Activated CD4-positive, alpha-beta memory T cell treated with anti-CD3 and anti-CD28 coated beads for 36 hours (primary cell): ENCODE measurements at places on chromosomes 6 and 20.

DNA sequence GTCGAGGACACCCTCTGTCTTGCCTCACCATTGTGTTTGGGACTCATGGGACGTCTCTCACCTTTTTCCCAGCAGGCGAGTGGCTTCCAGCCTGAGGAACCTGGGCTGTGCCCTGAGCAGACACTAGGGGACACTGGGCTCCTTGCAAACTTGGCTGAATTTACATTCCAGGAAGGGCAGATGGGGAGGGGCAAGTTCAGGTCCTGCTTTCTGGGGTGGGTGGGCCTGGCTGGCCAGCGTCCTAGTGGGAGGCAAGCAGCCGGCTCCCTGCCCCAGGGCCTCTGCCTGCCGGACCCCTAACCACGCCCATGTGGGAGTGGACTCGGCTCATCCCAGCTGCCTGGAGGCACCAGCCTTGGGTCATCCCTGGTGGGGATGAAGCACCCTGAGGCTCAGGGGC lies 48.2 kb upstream of the MLN start:
- peak; percentile 27 for DNase-seq

GRCh38 chr20:23340524-23340923 lies 10.1 kb upstream of the NXT1 start:
- DNase-seq = peak; percentile 49

- DNase-seq = no peak
Observed at GRCh38 chr6:31640612-31641011, 11.8 kb downstream of the BAG6 start.

- DNase-seq = no peak
Observed at GRCh38 chr6:33420491-33421343, 852 bp downstream of the SYNGAP1 start.

- DNase-seq = no peak
Observed at GRCh38 chr6:12570461-12571030, 146.0 kb upstream of the PHACTR1 start.

GRCh38 chr6:107493158-107494057 lies 3.5 kb downstream of the SOBP start:
- DNase-seq = no peak

GRCh38 chr6:56483929-56484328 lies 158.8 kb downstream of the DST start:
- no peak for DNase-seq

DNA sequence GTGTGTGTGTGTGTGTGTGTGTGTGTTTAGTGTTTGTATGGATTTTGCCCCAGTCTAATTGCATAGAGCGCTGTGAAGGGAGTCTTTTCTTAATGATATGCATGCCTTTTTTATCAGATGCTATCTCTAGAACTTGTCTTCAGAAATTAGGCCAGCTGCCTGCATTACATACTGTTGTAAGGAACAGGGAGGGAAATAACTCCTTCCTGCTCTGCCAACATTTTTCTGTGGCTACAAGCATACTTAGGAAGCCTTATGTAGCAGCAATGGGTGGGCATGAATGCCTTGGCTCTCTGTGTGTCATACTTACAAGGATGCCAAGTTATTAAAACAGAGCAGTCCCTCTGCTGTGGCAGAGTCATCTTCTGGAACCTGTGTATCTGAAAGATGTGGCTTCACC lies 8.0 kb upstream of the COL21A1 start:
- no peak for DNase-seq

GRCh38 chr6:109225946-109226345 lies 130.6 kb downstream of the CEP57L1 start:
- no peak for DNase-seq

- no peak for DNase-seq
Observed at GRCh38 chr20:34017610-34018009, 23.9 kb downstream of the RALY start.

GRCh38 chr20:46850416-46850815 lies 44.2 kb upstream of the EYA2 start:
- no peak for DNase-seq
